ENCODE measurements at places on chromosomes 5 and 9. TPM values are rescaled to one million over a fixed set of nuclear protein-coding genes. Genes with fewer than 3 reads are reported as not detected.

- no peak overlapping the region for H3K27ac ChIP-seq
- no peak overlapping the region for H3K4me3 ChIP-seq
- H3K4me1 ChIP-seq: peaks cover 26% of the 10 kb centered on the region
- no peaks in the 10 kb centered on the region for H3K36me3 ChIP-seq
Measured at GRCh38 chr5:76859591-76860247, 9.9 kb downstream of the S100Z start.

SERF1B gene
- total RNA-seq: 11.3 TPM

DNA sequence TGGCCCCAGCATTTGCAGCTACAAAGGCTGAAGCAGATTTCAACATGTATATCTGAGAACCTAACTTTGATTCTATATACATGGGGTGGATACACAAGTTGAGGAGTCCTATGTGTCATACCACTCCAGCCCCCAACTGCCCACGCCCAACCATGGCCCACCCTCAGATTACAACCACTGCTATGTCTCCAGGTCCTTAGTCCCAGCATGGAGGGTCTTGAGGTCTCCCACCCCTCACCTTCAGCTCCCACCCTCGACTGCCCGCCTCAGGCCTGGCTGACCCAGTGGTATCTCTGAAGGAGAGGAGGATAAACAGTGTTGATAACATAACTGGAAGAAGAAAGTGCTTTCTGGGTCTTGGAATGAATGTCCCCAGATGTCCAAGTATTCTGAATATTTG lies 8.2 kb downstream of the SOWAHA start:
- H3K4me1 ChIP-seq: peaks cover 11% of the 10 kb centered on the region
- H3K36me3 ChIP-seq: no peaks in the 10 kb centered on the region
- DNase-seq: no peak
- H3K27ac ChIP-seq: no peak overlapping the region

DNA sequence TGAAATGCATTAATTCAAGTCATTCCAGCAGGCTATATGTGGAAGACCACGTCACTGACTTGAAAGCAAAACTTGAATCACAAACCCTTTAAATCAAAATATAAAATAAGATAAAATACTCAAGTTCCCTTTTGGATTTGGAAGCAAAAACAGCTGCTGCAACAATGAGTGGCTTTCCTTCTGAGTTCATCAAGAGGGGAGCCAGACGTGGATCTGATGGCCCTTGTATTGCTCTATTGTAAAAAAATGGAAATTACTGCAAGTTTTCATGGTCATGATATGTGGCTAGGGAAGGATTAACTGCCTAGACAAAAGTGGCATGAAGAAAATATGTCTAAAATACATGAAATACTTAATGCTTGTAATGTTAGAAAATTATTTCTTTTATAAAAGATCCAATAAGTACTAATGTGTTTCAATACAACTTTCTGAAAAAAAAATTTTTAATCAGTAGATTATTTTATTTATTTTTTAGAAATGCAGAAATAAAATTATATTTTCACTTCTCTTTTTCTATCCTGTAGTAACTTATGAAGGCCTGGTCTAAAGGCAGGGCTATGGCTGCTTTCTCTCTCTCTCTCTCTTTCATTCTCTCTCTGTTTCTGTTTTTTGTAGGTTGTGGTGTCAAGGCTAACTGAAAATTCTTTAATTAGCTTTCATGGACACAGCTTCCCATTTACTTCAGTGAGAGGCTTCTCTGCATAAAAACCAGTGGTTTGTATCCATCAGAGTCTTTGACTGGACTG lies 24.0 kb downstream of the LIX1 start:
- H3K27ac ChIP-seq: no peak overlapping the region
- H3K27me3 ChIP-seq: no peaks in the 10 kb centered on the region
- H3K4me1 ChIP-seq: no peaks in the 10 kb centered on the region
- no peak overlapping the region for H3K4me3 ChIP-seq
- no peak for DNase-seq
